ENCODE measurements at places on chromosomes 7 and 10. TPM values are rescaled to one million over a fixed set of nuclear protein-coding genes. Genes with fewer than 3 reads are reported as not detected.
A peak's percentile ranks its signal among the peaks of the same experiment; 100 is the strongest.

- DNase-seq, result no peak
Observed at GRCh38 chr10:29084681-29085307, 204.1 kb upstream of the LYZL1 start.

Gene ATOH7
- not detected for total RNA-seq

DNA sequence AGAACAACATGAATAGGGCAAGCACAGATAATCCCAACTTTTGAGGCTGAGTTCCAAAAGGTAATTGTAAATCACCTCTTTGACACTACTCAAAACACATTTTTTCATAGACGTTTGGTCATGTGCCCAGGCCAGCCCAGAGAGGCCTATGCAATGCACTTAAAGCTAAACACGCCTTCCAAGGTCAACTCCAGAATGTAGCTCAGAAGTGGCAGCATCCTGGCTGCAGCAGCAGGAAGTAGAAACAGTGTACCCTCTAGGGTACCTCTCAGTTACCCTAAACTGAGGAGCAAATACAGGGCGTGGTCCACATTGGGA lies 58.7 kb downstream of the OSBPL3 start:
- DNase-seq, result no peak

DNA sequence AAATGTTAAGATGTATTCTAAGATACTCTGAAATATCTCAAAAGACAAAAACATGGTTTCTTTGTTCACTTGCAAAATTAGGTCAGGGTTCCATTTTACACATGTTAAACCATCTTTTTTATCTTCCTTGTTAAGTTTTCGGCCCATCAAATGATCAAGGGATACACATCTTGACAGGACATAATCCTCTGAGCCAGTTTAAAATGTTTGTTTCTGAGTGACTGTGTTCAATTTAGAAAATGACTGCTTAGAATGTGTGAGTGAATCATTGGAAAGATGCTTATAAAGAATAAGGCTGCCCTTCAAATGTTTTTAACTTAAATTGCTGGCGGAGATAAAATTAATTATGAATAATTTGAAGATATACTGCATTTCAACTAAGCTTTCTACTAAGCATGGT lies 95.9 kb upstream of the SLC26A5 start:
- no peak for DNase-seq

DNA sequence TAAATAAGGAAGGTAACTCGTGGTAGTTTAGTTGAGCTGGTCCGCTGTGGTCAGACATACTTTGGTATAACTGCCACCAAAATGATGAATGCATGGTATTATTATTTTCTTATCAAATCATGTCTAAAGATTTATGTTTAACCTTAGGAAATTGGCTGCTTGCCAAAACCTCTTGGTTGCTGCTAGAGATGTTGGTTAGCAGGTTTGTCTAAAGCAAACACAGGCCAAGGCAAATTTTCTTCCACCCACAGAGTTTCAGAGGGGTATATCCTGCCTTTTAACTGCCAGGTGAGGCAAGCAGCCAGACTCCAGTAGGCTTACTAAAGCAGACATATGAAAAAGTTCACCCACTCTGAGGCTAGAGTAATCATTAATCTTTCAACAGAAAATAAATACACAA lies 101.4 kb downstream of the SEMA3E start:
- DNase-seq, result peak; percentile 6

DNA sequence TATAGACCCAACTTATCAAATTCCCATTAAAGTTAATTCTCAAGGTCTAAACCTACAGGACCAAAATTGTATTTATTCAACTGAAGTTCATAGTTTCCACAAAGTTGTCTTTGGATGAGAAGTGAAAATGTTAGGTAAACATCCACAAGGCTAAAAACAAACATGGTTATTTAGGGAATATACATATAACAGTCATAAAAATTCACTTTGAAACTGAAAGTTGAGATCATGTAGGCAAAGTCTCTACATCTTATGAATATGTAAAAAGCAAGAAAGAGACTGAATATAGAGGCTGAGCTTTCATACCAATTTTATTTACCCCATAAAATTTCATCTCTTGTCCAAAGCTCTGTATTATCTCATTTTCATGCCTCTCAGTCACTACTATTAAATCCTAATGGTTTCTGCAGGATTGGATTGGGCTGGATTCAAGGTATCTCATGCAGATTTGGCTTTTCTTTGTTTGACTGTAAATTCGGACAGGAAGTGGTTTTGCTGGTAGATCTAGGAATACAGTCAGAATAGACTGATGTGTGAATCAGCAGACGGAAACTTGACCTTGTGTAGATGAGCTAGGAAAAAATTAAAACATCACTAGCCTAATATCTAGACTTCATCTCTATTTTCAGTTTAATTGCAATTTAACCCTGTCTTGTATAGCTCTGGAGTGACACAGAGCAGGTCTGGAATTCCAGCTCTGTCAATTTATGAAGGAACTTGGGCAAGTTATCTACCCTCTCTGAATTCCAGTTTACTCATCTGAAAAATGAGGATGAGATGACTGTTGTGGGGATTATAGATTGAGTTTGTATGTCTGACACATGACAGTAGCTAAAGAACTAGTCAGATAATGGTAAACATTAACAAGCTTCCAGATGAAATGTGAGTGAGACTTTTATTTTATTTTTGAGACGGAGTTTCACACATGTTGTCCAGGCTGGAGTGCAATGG lies 27.3 kb upstream of the SKAP2 start:
- no peak for DNase-seq

Gene LIPK
- total RNA-seq, result 10.6 TPM
